ENCODE measurements at places on chromosomes 7 and 10.

GRCh38 chr10:47036771-47037170, 125.5 kb downstream of the PTPN20 start:
- no peak for DNase-seq

GRCh38 chr10:13672548-13672947, 85.8 kb downstream of the PRPF18 start:
- DNase-seq = no peak

- DNase-seq = no peak
These were observed 2.1 kb upstream of the ADD3 start for GRCh38 chr10:110005719-110006118.

- peak; percentile 55 for DNase-seq
These were observed 65.9 kb downstream of the BBS9 start for GRCh38 chr7:33195264-33195663.

GRCh38 chr7:113768387-113768786, 150.4 kb downstream of the PPP1R3A start:
- DNase-seq = no peak

DNA sequence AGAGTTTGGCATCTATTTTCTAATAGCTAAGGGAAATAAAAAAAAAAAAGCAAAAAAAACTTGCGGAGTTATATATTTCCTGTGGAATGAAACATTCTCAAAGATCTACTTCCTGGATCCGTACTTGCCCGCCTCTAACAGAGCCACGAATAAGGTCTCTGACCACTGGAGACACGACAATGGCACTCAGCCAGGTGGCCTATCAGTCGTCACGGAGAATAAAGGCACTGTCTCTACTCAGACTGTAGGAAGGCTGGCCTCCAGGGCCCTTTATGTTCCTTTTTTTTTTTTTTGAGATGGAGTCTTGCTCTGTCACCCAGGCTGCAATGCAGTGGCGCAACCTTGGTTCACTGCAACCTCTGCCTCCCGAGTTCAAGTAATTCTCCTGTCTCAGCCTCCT, 58.7 kb downstream of the RGS10 start:
- DNase-seq = no peak

GRCh38 chr7:46288861-46289260, 367.8 kb upstream of the IGFBP3 start:
- DNase-seq = no peak

GRCh38 chr7:157514306-157514705, 177.5 kb downstream of the DNAJB6 start:
- no peak for DNase-seq

- DNase-seq = no peak
These were observed 402 bp downstream of the MAFK start for GRCh38 chr7:1530946-1531262.

GRCh38 chr7:5225616-5226290, 35.7 kb downstream of the WIPI2 start:
- no peak for DNase-seq

- no peak for DNase-seq
These were observed 53.9 kb downstream of the PRTFDC1 start for GRCh38 chr10:24898501-24898900.

DNA sequence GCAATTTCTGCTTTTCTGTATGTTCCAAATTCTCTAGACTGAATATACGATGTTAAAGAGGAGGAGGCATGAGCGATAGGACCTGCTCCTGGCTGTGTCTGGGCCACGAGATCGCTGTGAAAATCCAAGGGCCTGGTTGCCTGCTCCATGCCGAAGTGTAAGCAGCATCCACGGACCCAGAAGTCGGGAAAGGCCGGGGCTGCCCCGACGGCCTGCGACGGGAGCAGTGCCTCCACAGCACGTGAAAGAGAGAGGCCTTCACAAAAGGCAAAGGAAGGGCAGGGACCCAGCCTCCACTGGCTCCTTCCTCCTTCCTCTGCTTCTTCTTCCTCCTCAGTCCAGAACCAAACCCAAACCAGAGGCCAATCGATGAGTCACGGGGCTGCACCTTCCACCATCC, 122.9 kb upstream of the MGMT start:
- no peak for DNase-seq

DNA sequence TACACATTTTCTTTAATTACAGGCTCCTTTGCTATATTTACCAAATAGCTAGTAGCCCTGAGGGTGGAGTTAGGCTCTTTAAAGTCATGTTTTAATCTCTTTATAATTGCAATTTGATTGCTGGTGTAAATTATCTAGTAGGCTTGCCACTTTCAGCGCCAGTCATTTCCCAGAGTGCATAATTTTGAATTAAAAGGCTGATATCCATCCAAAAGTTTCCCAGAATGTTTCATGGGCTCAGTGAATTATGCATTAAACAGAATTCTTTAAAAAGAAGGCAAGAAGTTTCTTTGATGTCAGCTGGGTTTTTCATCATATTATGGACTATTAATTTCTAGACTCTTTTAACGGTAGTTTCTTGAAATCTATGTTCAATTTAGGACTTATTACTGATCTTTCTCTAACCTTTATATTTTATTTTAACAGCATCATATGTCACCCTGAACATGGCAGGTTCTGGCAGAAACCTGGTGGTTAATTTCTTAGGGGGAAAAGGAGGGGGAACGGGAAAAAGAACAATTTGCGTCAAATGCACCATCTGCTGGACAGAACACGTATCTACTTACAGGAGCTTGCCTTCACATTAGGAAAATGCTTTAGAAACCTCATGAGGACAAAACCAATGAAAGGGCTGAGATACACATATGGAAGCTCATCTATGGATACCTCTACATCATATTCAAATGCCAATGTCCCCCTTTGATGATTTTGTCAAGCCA, 171.1 kb downstream of the GRM3 start:
- no peak for DNase-seq

DNA sequence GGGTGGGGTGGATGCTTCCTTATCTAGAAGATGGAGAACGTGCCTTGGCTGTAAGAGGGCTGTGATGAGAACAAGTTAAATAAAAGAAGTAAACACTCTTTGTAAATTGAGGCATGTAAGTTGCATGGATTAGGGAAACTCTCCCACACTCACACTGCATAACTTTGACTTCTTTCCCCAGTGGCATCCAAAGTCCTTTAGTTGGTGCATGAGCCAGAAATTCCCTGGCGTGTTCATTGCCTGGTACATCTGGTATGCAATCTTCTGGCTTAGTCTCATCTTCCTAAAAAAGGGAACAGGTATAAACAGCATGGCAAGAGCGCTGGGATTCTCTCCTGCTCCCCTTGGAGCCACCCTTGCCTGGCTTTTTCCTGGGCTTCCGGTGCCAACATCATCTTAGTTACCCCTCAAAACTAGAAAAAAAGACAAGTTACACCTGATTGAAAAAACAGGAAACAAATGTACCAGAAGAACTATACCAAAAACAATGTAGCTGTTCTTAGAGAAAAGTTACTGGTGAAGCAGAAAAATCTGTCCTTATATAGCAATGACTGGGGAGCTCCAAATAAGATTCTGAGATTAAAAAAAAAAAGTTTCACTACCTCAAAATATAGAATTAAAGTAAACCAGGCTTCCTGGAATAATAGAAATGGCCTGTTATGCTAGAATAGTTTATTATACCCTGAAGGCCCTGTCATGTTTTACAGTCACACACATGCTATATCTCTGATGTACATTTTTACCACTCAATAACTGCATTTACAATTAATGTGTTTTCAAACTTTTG, 9.9 kb downstream of the RP9 start:
- DNase-seq = no peak

DNA sequence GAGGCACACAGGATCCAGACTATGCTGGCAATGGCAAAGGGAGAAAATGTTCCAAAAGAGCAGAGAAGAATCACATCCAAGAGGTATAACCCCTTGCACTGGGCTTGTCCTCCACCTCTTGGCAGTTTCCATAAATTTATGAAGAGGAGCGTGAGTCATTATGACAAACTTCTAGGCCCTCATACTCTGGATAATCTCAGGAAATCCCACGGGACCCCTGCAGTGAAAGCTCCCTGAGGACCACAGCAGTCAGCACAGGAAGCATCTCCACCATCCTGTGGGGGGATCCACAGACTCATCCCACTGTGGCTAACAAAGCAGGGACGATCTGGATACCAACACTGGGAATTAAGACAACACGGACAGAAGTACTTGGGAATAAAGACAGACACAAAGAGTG, 30.3 kb upstream of the GPAM start:
- no peak for DNase-seq

DNA sequence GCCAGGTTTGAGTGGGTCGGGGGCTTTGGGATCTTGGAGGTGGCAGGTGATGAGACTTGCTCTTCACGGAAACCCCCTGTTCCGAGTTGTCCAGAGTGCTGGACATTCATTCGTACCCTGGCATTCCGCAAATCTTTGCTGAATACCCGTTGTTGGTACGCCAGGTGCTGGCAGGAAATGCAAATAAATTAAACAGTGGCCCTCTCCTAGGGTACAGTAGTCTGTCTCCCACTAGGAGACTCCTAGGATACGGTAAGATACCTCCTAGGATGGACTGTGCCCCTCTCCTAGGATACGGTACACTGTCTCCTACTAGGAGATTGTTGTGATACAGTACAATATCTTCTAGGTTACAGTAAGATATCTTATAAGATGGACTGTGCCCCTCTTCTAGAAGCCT, 544 bp downstream of the SEC23IP start:
- DNase-seq = no peak

- DNase-seq = no peak
These were observed 64.2 kb downstream of the CUL2 start for GRCh38 chr10:35025916-35026315.

GRCh38 chr10:93915598-93915997, 21.8 kb downstream of the SLC35G1 start:
- no peak for DNase-seq

- no peak for DNase-seq
These were observed 2.5 kb upstream of the TMEM178B start for GRCh38 chr7:141071260-141071854.

- peak; percentile 76 for DNase-seq
These were observed 48.3 kb downstream of the ZMIZ1 start for GRCh38 chr10:79116801-79117723.

- no peak for DNase-seq
These were observed 72.5 kb upstream of the EGFR start for GRCh38 chr7:54946271-54946670.

DNA sequence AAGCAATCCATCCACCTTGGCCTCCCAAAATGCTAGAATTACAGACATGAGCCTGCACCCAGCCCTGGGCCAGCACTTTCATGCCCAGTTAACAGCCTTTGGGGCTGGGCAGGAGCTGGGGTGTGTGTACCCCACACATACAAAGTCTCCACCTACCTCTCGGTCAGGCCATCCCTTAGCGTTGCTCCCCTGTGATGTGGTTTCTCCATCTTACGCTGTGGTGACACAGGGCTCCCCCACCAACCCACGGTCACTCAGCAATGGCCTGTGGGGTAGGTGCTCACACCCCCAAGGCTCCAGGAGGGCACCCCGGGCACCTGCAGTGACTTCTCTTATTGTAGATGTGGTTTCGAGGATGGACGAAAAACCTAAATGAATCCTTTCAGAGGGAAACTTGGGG, 58.8 kb downstream of the ASB13 start:
- no peak for DNase-seq

DNA sequence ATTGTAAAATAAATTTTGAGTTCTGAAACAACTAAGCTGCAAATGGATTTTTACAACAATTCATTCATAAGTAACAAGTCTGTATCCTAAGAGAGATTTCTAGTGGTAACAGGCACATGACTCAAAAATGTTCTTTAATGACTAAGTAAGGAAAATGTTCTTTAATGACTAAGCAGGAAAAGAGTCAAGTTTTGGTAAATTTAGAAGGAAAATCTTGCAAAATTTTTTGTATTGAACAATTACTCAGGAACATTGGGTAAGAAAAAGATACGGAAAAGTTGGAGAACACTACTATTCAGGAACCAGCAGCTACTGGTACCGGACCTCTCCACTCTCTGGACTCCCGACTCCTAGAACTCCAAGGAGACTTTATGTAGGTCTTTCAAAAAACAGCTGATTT, 33.5 kb downstream of the HYCC1 start:
- DNase-seq = no peak

- no peak for DNase-seq
These were observed 2.0 kb upstream of the ANLN start for GRCh38 chr7:36387435-36388231.

GRCh38 chr7:91248996-91249395, 15.2 kb upstream of the FZD1 start:
- DNase-seq = no peak

- no peak for DNase-seq
These were observed 474.7 kb upstream of the SEMA3A start for GRCh38 chr7:84669177-84669732.

GRCh38 chr10:110286841-110287240, 17.9 kb downstream of the SMNDC1 start:
- DNase-seq = no peak

DNA sequence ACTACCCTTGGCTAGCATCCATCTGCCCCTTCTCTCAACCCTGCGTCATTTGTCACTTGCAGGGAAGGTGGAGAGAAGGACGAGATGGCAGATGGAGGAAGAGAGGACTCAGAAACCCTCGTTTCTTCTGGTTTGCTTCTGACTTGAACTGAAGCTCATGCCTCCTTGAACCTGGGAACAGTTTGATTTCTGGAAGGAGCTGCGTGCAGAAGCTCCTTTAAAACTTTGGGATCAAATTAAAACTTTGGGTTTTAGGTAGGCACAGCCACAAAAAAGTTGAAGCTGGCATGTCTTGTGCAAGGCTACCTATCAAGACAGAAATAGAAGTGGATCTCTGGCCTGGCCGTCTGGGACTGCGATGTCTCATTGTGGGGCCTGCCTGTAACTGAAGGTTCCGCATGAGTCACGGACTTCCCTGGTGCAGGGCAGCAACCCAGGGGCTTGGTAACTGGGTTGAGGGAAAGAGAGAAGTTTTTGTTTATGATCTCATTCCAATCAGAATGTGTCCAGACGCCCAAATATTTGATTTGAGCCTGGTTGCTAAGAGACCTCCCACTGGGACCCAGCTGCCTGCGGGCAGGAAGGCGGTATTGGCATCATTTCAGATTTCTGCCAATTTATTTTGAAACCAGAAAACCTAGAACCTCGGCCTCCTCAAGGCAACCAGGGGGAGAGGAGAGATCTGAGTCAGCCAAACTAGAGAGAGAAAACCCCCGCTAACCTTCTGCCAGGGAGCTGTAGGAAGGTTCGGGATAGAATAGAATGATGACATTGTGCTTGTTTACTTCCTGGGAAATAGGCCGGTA, 15.8 kb upstream of the CAMK1D start:
- peak; percentile 92 for DNase-seq

GRCh38 chr10:98673171-98673782, 226.5 kb upstream of the HPS1 start:
- no peak for DNase-seq

GRCh38 chr10:131626274-131626673, 274.5 kb upstream of the PPP2R2D start:
- DNase-seq = no peak

GRCh38 chr7:151815419-151815818, 61.5 kb downstream of the PRKAG2 start:
- DNase-seq = no peak
